ENCODE measurements at places on chromosomes 2 and 18.

GRCh38 chr18:61827591-61827990 is 65.2 kb downstream of the RNF152 start:
- DNase-seq, result no peak

- peak; percentile 57 for DNase-seq
These were observed 273.6 kb downstream of the PAX3 start for GRCh38 chr2:222024932-222025880.

GRCh38 chr18:825891-826585 is 14.0 kb upstream of the YES1 start:
- DNase-seq, result no peak

DNA sequence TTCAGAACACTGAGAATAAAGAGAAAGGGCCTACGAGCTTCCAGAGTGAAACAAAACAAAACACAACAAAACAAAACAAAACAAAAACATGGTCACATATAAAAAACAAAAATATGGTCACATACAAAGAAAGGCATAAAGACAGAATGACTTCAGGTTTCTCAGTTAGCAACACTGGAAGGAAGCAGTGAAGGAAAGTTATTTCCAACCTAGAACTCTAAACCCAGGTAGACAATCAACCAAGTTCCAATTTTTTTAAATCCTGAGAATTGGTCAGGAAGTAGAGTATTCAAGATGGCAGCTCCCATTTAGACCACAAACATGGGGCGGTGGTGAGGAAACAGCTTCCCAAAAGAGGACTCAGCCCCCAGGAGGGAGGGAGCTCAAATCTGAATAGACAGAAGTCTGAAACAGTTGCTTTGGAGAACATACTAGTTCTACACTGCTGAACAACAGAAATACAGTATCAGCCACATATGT is 9.1 kb downstream of the DRC1 start:
- no peak for DNase-seq

DNA sequence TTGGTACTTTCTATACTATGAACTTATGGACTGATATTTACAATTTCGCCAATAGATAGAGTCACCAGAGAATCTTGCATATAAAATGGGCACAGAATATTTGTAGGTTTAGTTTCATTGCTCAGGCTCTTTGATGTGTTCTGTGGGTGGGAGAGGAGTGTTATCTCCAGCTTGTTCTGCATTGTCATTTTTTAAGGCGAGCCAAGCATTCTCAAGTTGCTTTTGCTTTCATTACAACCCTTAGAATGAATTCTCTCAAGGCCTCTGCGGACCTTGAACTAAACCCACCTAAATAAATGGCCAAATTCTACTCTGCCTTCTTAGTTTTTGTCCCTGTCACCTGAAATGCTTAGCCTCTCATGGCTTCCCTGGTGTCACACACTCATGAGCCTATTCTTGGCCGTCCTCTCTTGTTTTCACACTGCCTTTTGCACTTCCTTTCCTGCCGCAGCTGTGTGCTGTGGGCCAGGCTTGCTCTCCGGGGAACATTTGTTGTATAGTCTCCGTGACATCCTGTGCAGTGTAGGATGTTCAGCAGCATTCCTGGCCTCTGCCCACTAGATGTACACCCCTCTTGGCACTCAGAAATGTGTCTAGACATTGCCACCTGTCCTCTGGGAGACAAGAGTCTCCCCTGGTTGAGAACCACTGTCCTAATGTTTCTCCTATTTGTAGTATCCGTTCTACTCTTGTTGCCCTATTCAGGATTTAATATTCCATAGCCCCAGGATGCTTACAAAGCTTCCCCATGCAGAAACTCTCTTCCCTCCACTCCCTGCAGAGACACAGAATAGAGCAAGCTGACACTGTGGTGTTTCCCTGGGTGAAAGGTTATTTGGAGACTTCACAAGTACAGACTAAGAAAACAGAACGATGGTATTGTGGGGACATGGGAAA is 255.6 kb downstream of the PTPRM start:
- DNase-seq, result no peak
